ENCODE measurements at places on chromosomes 6 and 20.

DNA sequence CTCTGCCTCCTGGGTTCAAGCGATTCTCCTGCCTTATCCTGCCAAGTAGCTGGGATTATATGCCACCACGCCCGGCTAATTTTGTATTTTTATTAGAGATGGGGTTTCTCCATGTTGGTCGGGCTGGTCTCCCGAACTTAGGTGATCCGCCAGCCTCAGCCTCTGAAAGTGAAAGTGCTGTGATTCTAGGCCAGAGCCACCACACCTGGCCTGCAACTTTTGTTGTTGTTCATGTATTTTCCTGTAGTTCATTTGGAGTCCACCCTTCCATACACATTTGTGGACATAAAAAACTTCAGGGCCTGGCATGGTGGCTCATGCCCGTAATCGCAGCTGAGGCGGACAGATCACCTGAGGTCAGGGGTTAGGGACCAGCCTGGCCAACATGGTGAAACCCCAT, 14.5 kb downstream of the HSPA1B start:
- no peak for DNase-seq

- no peak for DNase-seq
Measured at GRCh38 chr20:16115911-16116552, 457.2 kb downstream of the KIF16B start.

DNA sequence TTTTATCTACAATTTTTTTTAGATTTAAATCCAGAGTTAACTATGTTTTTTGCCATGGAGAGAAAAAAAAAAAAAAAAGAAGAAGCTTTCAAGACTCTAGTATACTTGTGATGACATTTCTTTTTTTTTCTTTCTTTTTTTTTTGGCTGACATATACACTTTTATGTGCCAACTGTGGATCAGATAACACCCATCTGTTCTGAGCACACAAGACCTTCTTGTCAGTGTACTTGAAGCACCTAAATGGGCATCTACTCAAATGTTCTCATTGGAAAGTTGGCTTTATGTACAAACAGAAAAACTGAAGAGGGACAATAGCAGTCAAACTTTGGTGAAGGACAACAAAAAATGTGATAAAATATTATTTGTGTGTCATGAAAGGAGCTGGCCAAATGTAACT, 904.5 kb downstream of the GRIK2 start:
- no peak for DNase-seq

DNA sequence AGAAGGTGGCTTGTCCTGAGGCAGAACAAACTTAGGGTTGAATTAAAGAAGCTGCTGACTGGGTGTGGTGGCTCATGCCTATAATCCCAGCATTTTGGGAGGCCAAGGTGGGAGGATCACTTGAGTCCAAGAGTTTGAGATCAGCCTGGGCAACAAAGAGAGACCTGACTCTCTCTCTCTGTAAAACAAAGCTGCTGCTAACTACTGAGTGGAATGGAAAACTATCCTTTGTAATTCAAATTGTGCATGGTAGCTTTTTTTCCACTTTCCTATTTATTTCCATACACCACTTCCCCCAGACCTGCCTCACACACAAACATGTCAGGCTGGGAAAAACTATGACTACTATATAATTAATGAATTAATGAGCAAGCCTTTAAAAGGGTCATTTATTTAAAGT, 437.1 kb downstream of the CDC5L start:
- DNase-seq = no peak

DNA sequence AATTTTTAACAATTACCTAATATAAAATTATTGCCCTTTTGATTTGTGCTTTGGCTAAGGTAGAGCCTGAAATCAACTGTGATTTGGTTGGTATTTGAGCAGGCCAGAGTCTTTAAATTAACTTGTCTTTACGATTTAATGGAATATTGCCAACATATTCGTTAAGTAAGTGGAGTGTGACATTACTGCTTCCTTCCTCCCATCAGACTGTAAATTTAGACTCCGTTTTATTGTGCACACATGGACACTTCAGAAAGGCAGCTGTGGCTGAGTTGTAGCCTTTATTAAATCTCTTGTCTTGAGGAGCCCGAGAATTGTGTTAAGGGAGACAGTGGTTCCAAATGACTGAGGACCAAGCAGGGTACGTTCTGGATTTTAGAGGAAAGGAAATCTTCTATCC, 57.4 kb downstream of the CAP2 start:
- DNase-seq = peak; percentile 16

- no peak for DNase-seq
Measured at GRCh38 chr6:26121141-26122004, 34.1 kb downstream of the HFE start.

DNA sequence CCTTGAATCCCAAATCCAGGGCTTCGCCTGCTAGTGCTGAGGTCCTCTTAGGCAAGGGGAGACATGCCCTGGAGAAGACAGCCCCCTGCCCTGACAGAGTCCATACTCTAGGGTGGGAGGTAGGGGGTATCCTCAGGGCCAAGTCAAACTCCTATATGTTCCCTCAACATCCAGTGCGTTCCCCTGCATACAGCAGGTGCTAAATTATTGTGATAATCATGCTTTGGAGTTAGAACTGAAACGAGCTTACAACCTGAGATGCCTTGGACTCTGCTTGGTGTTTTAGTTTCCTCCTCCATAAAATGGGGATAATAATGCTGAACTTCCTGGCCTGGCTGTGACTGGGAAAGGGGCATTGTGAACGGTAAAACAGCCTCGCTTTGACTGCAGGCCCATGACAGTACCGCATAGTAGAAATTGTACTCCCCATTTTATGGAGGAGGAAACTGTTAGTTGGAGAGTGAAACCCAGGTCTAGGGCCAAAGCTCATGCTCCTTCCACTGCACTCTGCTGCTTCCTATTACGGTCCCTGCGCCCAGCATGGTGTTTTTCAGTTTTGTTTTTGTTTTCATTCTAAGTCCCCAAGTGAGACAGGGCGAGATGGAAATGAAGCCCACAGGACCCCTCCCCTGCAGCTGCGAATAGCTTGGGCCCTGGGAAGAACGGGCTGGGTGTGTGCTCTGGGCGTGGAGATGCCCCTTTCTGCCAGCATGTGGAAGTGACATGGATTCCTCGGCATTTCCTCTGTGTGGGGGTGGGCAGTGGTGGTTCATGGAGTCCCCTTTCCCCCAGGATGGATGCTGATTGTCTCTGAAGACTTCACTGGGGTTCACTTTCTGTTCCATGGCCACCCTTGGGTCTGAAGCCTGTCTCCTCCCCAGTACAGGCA, 162.5 kb downstream of the VEGFA start:
- no peak for DNase-seq

DNA sequence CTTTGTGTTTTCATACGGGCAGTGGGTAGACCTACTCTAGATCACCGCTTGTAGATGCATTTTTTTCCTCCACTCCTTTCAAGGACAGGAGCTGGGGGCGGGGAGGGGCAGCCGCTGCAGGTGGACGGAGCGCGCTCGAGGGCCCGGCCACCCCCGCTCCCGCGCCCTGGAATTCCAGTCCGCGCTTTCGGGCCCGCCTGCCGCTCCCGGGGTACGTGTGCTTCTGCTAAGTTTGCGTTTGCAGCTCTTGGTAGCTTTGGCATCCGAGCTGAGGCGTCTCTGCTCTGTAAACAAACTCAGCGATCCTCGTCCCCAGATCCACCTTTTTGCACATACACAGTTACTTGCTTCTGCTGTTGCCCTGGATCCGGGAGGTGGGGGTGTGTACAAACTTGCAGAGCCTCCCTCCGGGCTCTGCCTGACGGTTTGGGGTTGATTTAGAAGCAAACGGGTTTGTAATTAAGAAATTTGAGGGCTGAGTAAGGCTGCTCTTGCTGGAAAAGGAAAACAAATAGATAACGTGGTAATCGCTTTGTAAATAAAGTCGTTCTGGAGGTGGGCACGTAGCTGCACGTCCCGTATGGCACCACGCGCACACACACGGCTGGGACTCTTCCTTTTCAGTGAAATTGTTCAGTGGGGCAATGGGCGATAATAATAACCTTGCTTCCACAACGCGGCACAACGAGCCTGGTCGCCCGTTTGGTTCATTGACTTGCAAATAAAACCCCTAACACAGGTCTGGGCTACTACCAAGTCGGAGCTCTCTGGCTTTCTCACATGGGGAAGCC, 973 bp upstream of the CITED2 start:
- peak; percentile 93 for DNase-seq

- no peak for DNase-seq
Measured at GRCh38 chr6:33620158-33620855, 815 bp upstream of the ITPR3 start.

DNA sequence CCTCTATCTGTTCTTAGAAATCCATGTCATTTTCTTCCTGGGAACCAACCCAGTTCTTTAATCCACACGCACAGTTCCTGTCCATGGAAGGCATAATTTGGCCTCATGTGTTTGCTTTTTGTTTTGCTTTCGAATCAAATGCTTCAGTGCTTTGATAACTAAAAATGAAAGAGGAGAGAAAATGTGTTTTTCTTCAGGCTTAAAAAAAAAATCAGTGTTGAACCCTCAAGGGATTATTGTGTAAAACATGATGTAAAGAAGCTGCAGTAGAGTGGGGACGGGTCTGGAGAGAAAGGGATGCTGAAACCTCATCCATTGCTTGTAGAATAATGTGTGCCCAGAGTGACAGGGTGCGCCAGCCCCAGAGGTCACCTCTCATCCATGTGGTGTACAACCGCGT, 197.5 kb upstream of the JARID2 start:
- DNase-seq = no peak

GRCh38 chr6:45441851-45442453, 64.2 kb upstream of the SUPT3H start:
- no peak for DNase-seq

DNA sequence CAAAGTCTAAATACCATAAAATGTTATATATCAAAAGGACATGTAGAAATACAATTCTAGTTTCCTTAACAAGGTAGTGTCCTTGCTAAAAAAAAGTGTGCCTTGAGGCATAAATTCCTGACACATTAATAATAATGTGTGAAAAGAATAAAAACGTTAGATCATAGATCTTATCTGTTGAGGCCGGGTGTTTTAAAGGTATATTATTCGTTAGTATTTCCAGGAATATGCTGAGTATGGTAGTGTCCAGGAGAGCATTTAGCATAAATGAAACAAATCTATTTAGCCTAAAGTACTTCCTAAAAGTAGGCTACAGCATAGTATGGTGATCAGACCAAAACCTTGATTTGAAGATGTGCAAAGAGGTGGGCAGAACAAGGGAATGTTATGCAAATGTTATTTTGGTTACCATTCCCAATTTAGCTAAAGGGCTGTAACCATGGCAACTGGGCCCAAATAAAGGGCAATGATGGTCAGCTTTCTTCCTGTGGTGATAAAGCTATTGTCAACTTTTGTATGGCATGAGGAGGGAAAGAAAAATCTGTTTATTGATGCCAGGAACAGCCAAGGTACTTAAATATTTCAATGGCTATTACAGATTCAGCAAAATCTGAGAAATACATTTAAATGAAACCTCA, 18.9 kb downstream of the MKKS start:
- DNase-seq = no peak

- no peak for DNase-seq
Measured at GRCh38 chr6:68635412-68635705, 277 bp downstream of the ADGRB3 start.

GRCh38 chr6:160355001-160355400, 6.8 kb downstream of the SLC22A3 start:
- no peak for DNase-seq

DNA sequence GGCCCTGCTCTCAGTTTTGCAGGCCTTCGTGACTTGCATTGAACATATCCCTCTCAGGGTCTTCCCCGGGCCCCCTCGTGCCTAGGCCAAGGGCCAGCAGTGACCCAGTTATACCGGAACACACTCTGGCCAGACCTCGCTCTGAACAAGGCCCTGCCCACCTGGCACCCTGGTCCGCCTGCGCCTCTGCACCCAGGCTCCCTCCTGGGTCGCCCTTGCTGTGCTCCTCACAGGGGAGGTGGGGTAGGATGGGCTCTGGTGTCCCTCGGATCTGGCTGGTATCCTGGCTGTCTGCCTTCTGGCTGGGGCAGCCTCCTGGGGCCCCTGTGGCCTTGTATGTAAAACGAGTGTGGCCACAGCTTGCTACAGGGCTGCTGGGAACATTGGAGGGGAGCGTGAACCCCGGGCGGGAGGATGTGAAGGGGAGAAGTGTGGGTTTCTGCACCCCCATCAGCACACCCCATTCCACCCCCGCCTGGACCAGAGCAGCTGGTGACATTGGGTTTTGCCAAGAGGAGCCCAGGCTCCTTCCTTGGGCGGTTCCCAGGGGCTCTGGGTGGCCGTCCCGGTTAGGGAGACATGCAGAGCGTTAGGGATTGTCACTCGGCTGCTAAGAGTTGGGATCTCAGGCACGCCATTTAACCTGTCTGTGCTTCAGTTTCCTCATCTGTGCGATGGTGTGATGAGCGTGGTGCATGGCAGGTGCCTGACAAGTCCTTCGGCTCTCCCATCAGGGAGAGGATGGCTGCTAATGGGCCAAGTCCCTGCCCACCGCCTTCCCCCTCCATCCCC, 17.5 kb downstream of the SRC start:
- no peak for DNase-seq

DNA sequence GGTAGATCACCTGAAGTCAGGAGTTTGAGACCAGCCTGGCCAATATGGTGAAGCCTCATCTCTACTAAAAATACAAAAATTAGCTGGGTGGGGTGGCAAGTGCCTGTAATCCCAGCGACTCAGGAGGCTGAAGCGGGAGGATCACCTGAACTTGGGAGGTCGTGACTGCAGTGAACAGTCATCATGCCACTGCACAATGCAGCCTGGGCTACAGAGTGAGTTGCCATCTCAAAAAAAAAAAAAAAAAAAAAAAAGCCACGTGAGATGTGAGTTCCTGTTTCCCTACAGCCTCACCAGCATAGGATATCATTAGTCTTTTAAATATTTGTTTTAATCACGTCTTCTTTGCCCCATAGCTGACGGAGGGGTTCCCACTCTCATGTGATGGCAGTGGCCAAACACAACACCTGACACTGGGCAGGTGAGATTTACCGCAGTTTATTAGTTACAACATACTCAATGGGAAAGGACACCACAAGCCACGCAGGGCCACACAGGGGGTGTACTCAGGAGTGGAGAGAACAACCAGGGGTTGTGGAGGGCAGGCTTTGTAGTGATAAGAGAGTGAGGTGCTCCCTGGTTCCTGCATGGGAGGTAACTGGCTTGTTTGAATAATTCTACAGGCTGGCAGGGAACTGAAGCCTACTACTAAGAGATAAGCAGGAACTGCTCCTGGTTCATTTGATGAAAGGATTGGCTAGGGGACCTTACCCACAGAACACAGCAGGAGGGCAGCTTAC, 4.6 kb upstream of the LZTS3 start:
- no peak for DNase-seq

- no peak for DNase-seq
Measured at GRCh38 chr6:157867155-157867559, 44.1 kb downstream of the SNX9 start.

- DNase-seq = no peak
Measured at GRCh38 chr20:774016-774659, 5.8 kb upstream of the SLC52A3 start.
